ENCODE measurements at places on chromosomes 2 and 18.

DNA sequence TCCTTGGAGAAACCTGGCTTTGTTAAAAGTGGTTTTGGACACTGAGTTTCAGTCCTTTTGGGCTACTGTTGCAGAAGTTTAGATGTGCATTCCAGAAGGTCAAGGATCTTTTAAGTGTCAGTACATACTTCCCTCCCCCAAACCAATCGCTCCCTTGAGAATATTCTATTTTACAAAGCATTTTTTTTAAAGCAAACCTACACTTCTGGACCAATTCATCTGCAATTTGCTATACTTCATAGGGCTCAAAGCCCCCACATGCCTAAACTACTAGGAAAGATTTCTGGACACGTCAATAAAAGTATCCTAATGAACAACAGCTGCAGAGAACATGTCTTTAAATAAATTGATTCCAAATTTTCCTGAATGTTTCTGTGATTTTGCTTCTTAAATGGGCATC lies 157.6 kb downstream of the RDH14 start:
- DNase-seq: no peak

GRCh38 chr2:88651646-88652045 lies 24.4 kb upstream of the EIF2AK3 start:
- no peak for DNase-seq

DNA sequence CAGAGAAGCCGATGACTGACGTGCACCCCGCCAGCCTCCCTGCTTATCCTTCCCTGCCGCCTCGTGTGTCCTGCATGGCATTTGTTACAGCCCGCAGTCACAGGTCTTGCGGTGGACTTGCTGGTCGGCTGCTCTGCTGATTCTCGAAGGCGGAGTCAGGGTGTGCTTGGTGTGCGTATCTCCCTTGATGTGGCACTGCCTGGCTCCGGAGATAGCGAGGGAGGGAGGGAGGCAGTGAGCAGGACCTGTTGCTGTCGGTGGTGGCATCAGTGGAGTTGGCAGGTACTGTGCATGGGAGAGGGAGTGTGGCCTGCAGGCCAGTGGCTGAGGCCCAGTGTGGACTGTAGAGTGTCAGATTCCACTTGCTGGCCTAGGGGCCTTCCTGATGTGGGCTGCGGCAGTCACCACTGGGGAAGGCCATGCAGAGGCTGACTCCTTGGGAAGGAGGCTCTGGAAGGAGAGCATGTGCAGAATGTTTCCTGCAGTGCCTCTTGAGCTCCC lies 198.9 kb downstream of the AGAP1 start:
- DNase-seq: no peak

- DNase-seq: peak; percentile 12
Observed at GRCh38 chr2:159807183-159808031, 9.4 kb upstream of the CD302 start.

DNA sequence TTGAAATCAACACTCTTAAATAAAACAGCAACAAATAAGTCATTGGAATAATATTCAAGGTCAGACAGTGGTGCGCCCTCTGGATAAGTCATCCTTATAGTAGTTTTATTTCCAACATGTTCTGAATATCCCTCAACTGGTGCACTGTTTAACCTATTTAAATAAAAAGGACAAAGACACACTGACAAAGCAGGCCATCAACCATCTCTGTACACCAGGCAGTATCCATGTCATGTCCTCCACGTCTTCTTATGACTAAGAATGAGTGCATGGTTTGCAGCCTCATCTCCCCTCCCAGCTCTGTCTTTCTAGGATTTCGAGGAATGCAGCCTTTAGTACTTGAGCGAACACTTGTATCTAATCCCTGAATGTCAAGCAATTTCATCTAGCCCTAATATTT lies 42.4 kb downstream of the ST3GAL5 start:
- no peak for DNase-seq

DNA sequence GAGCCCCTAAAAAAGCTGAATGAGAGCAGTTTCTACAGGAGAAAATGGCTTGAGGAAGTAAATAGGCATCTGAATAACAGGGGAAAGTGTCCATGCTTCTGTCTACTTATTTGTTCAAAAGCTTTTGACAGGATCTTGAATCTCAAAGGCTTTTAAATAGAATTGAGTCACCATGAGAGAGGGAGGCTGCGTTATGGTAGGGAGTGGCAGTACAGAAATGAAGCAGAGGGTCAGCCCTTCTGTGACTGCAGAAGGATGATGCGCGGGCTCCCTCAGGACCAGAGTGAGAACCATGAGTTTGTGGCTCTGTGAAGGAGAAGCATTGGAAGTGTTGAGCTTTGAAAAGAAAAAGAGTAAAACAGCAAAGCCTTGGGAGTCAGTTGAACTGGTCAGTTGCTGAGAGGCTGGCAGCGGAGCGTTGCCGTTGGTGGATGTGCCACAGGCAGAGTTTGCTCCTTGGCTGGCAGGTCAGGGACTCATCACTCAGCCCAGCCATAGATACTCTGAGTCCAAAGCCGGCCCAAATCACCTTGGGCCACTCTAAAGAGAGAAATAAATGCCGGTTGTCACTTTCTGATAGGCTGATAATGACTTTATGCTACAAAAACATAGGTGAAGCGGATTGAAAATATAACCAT lies 17.4 kb downstream of the COPS7B start:
- no peak for DNase-seq

Data from stimulated activated CD4-positive, alpha-beta T cell treated with anti-CD3 and anti-CD28 coated beads, TNF-alpha, amount 100 ng/mL, for 24 hours (primary cell).